ENCODE measurements at places on chromosomes 11 and 22.

DNA sequence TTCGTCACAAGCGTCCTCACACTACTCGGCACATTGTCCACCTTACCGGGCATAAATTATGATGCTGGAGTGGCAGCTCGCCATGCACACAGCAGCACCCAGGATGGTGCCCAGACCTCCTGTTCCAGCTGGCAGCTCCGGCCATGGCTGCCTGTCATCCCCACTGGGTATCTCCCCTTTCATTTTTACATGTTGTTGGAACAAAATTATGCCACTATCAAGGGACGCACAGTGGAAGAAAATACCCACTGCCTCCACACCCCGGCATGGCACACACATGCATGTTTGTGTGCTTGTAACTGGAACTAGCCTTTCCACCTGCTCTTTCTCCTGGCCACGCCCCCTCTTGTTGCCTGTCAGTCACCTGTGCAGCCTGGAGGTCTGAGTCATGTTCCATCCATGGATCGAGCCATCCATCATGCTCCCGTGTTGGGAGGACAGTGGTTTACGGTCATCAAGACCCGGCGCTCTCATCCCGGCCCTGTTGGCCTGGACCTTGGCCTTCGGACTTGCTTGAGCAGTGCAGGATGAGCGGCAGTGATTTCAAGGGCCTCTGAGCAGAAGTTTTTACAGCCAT, 1069.6 kb downstream of the BRD1 start:
- DNase-seq = no peak

DNA sequence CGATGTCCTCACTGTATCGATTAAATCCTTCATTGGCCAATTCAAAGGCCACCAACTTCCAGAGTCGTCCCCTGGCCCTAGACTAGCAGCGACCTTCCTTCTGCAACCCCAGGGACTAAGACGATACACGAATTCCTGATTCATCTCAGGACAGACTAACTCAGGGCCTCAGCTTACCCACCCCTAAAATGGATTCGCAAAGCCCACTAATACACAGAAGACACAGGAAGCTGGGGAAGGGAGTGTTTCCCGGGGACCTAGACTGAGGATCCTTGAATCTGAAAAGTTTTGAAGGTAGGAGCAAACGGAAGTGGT, 509 bp downstream of the LAMTOR1 start:
- DNase-seq = no peak

GRCh38 chr11:18578975-18579598, 9.4 kb downstream of the UEVLD start:
- no peak for DNase-seq

DNA sequence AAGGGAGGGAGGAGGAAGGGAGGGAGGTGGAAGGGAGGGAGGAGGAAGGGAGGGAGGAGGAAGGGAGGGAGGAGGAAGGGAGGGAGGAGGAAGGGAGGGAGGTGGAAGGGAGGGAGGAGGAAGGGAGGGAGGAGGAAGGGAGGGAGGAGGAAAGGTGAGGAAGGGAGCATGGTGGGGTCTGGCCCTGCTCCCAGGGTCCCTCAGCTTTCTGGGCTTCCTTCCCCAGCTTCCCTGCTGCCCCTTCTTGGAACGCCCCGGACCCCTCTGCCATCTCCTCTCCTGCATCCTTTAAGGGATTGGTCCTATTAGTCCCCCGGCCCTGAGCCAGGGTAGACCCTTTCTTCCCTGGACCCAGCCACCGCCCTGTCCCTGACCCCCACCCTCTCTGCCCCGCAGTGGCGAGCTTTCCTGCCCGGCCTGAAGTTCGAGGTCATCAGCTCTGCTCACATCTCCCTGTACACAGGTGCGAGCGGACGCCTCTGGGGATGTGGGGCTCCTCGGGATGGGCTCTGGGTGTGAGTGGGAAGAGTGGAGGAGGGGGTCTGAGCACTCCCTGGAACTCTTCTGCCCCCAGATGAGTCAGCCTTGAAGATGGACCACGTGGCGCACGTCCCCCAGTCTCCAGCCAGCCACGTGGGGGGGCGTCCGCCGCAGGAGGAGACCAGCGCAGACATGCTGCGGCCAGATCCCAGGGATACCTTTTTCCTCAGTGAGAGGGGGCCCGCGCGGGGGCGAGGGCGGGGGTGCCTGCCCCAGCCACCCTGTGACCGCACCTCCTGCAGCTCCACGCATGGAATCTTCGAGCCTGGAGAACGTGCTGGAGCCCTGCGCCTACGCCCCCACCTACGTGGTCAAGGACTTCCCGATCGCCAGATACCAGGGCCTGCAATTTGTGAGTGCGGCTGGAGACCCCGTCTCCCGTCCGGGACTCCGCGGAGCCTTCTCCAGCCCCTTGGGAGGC, 6.0 kb downstream of the B4GALNT4 start:
- no peak for DNase-seq

DNA sequence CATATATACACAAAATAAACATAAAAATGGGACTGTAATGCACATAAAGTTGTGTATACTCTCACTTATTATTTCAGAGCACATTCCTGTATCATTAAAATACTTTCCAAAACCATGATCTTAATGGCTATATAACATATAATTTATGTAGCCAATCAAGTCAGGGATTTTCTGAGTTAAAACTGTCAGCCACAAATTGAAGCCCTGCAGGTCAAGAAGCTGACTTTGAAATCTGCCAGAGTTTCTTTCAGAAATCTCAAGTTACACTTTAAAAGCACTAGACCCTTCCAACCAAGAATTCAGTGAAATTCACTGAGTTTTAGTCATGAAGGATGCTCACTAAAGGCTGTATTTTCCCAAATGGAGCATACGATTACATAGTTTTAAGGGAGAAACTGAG, 47.6 kb downstream of the PHF21A start:
- DNase-seq = no peak

DNA sequence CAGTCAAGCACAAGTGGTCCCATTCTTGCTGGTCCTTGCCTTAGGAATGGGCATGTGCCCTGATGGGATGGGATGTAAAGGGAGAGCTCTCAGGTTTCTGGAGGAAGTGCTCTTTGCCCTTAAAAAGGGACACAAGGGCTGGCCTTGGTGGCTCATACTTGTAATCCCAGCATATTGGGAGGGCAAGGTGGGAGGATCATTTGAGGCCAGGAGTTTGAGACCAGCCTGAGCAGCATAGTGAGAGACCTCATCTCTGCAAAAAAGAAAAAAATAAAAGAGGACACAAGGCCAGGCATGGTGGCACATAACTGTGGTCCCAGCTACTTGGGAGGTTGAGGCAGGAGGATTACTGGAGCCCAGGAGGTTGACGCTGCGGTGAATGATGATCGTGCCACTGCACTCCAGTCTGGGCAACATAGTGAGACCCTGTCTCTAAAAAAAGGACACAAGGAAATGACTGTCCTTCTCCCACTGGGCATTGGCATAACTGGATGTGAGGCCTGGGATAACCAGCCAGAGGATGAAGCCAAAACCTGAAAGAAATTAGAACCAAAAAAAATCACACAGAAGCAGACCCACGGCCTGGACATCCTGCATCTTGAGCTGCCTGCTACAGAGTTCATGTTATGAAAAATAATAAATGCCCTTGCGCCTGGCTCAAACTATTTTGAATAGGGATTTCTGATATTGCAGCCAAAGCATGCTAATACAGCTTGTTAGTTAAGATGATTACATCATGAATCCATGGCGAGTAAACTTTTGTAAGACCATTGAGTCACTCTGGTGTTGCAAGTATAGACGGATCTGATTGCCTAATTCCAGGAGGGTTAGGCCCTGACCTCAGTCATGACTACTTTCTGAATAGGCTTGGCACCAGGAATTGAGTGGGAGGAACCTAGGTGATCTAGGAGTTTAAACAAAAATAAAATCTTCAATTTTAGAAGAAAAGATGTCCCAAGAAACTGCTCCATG, 12.9 kb upstream of the CRKL start:
- no peak for DNase-seq

GRCh38 chr11:69657911-69658625, 17.1 kb downstream of the LTO1 start:
- no peak for DNase-seq

GRCh38 chr22:44380756-44381486, 68.2 kb upstream of the SHISAL1 start:
- DNase-seq = no peak

DNA sequence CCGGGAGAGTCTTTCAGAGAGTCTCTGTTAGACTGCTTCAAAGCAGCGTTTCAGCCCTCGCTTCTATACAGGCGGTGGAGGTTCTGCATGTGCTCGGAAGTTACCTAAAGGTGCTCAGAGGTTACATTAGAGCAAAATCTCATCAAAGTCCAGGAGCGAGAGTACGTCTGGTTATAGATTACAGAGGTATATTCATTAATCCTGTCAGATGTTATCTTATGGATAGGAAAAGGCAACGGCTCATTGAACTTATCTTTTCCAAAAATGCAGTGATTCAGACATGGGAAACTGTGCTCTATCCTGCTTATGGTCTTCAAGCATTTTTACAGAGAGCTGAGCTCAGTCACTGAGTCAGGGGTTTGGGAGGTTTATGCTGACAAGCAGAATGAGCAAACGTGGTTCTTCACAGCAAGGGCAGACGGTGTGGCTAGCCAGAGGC, 9.1 kb upstream of the ZBED5 start:
- no peak for DNase-seq

- no peak for DNase-seq
Observed at GRCh38 chr11:78202733-78203167, 14.0 kb downstream of the USP35 start.

DNA sequence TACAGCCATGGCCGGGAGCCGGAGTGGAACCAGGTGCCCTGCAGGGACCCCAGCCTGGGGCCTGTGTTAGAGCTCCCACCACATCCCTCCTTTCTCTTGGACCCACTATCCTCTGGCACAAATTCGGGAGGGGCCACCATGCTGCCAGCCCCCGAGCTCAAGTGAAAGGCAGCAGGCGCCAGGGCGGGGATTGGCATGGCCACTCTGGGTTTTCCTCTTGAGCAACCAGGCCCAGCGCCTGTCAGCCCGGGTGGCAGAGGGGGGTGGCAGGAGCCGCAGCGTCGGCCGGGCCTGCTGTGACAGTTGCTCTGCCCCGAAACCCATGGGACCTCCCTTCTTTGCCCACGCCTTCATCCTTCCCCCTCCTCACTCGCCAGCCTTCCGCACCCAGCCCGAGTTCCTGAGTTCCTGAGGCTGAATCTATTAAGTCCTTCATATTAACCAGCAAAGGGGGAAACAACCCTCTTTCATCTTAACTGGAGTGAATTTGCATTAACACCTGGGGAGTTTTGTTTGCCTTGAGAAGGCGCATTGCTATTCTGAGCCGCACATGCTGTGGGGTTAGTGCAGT, 16.8 kb upstream of the CABP7 start:
- no peak for DNase-seq

- no peak for DNase-seq
Observed at GRCh38 chr22:20810645-20811044, 36.7 kb downstream of the SERPIND1 start.

- DNase-seq = no peak
Observed at GRCh38 chr22:32512267-32512982, 37.8 kb downstream of the FBXO7 start.

- DNase-seq = no peak
Observed at GRCh38 chr22:49514211-49514610, 313.5 kb downstream of the BRD1 start.

GRCh38 chr11:17598700-17599459, 51.8 kb downstream of the OTOG start:
- DNase-seq = peak; percentile 57

GRCh38 chr11:44585421-44585820, 20.0 kb downstream of the CD82 start:
- no peak for DNase-seq

DNA sequence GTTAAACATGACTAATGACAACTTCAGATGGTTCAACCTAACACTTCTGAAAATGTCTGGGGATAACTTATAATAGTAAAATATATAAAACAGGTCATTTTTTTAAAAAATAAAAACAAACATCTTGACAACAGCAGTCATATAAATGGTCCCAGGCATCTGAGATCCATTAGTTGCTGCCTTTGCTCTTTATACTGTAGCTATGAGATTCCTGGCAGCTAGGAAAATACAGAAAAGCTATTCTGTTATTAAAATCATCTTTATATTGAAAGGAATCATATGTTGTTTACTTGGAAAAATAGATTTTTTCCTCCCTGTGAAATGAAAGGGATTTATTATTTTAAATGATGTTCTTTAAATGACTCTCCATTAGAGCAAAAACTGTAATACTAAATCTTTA, 55.7 kb upstream of the DEUP1 start:
- no peak for DNase-seq
